ENCODE measurements at places on chromosomes 12 and 14. TPM values are rescaled to one million over a fixed set of nuclear protein-coding genes. Genes with fewer than 3 reads are reported as not detected.

- DNase-seq: no peak
Observed at GRCh38 chr14:23069413-23069806, 12.1 kb upstream of the CDH24 start.

The KCNA5 gene
- not detected for total RNA-seq

DNA sequence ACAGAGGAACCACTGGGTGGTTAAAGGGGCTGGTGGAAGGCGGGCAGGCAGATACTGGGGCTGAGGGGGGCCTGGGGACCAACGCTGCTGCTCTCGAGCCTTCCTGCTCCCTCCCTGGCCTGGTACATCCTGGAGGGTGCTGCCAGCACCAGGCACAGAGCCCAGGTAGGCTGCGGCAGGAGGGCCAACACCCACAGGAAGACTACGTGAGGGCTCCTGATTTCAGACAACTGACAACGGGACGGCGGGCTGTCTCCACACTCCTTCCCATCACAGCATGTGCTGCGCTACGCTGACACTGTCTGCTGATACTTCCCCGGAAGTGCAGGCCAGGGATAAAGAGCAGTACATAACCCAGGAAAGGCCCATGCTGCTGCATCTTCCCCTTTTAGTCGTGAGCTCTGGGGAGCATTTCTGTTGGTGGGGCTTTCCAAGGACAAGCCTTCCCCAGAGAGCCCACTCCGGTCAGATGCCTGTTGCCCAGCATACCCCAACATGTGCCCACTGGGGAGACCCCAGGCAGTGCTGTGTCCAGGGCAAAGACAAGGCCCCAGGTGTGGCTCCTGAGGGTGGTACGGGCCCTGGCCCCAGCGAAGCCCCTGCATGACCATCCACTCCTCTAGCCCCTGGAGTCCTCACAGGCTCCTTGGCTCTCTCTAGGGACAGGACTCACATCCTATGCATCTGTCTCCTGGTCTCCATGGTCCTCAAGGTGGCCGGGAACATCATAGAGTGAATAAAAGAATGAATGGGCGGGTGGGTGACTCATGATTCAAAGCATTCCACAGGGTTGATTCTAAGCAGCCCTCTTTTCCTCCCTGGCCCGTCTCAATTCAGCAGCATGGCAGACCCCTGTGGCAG is 38.0 kb downstream of the CHGA start:
- peak; percentile 55 for DNase-seq

The B4GALNT3 gene
- not detected for total RNA-seq

- no peak for DNase-seq
Observed at GRCh38 chr12:65935906-65936901, 111.9 kb downstream of the HMGA2 start.

- DNase-seq: peak; percentile 85
Observed at GRCh38 chr12:3304436-3305165, 186.4 kb upstream of the PRMT8 start.

The C1QL4 gene
- 0.18 TPM for total RNA-seq

GRCh38 chr12:10409392-10409791 is at the start of gene KLRC4:
Gene KLRC4 (minus strand): TSS chr12:10409757. CDS start chr12:10409575, 182 bp downstream.
- DNase-seq: peak; percentile 16

DNA sequence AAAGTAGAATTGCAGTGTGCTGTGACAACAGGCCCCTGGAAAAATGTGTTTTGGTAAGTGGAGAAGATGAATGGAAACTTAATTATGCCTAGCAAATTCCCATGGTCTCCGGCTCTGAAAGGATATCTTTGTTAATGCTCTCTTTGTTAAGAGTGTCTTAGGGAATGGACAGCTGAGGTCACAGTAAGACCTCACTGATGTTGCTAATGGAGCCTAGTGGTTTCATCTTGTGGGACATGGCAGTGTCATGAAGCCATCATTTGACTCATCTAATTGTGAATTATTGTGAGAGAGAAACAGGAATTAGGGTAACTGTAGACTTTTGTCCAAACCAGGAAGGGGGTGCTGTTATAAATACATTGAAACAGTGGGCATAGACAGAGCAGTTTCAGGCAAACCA is 330.3 kb downstream of the TMTC2 start:
- DNase-seq: no peak

DNA sequence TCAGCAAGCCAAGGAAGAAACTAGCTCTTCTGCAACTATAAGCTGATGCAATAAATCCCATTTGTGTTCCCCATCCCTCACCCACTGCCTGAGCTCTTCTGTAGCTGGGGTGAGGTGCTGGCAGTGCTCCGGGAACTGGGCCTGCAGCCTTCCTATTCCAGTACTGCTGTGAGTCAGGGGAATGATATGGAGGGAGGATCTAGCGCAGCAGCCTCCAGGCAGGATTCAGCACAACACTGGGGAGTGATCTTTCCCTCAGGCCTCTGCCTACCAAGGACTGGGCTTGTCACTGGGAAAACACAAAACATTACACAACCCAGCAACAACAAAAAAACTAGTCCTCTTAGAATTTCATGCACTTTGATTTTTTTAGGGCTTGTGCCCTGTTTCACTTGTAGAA is 58.7 kb downstream of the ST8SIA1 start:
- DNase-seq: peak; percentile 99

The RILPL1 gene
- total RNA-seq: 14.2 TPM

DNA sequence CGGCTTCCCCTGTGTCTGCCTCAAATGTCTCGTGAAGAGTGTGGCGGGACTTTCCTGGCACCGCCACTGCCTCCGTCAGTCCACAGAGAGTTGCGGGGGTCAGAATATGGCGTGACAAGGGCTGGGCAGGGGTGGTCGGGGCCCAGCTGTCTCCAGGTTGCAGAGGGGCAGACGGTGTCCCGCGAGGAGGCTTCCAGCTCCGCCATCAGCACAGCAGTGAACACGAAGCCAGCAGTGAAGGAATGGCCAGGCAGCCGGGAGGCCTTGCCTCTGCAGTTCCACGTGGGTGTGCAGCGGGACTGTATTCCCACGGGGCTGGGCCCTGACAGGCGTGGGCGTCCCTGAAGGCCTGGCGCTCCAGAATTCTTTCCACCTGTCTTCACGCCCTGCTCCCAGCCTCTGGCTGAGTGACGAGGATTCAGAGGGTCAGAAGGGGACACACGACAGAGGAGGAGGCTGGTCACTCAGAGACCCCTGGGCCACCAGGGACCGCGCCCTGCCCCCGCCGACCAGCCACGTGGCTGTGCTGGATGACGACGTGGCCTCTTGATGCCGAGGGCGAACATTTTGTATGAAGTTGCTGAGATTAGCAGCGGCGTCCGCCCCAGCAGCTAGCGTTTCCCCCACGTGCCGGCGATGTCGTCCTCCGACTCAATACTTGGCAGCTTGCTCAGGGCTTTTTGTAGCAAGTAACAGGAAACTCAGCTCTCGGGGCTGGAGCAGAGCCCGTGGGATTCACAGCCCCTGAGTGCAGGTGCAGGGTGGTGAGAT is 25.0 kb upstream of the GALNT9 start:
- no peak for DNase-seq

- peak; percentile 13 for DNase-seq
Observed at GRCh38 chr14:29529418-29529817, 398.2 kb downstream of the PRKD1 start.

- DNase-seq: no peak
Observed at GRCh38 chr14:29216268-29217232, 450.0 kb downstream of the FOXG1 start.

DNA sequence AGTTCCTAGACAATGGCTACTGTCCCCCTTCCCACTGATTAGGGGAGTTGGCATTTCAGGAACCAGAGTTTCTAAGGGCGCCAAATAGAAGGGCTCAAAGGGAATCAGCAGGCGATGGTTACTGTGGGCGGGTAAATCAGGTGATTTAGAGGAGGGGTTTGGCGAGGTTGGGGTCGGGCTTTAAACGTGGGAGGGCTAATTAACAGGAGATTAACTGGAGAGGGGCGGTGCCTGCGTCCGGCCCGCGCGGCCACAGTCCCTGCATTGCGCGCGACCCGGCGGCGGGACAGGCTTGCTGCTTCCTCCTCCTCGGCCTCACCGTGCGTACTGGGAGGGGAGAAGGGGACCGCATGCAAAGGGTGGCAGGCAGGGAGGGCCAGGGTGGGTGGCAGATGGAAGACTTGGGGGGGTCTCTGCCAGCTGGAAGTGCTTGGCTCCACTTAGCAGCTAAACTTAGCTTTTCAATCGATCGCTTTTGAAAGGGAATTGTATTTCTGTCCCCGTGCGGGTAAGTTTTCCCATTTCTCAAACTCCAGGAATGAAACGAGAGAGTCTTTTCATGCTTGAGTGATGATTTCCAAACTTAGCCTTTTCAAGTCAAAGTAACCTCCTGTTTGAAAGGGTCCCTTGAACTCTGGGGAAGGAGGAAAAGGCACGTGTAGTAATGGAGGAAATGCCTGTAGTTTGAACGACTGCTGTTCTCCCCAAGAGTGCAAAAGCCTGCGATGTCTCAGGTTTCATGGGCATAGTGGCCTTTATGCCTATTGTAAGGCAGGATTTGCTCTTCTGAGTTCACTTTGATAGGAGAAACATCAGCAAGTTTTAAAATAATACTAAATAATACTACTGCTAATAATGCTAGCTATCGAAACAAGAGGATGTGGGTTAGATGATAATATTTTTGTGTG is at the start of gene MGST1:
Gene MGST1 (plus strand): TSS at position 255 of the 908 bp plus-strand sequence. CDS start 6,608 bp downstream, outside the sequence.
- peak; percentile 59 for DNase-seq

GRCh38 chr14:62213516-62213915 is 451.3 kb downstream of the SNAPC1 start:
- peak; percentile 83 for DNase-seq

The SCN8A gene
- total RNA-seq: 14.7 TPM

The VPS37B gene
- 8.6 TPM for total RNA-seq

The CD163 gene
- not detected for total RNA-seq

GRCh38 chr12:77334806-77335205 is 269.4 kb upstream of the E2F7 start:
- no peak for DNase-seq

The PROX2 gene
- total RNA-seq: not detected

DNA sequence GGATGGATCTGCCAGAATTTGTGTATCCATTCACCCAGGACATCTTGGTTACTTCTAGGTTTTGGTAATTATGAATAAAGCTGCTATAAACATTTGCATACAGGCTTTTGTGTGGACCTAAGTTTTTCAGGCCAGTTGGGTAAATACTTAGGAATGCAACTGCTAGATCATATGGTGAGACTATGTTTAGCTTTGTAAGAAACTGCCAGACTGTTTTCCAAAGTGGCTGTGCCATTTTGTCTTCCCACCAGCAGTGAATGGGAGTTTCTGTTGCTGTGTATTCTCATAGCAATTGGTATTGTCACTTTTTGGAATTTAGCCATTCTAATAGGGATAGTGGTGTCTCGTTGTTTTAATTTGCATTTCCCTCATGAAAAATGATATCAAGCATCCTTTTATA is 133.0 kb downstream of the KIF26A start:
- DNase-seq: no peak

The SLC15A5 gene
- not detected for total RNA-seq

DNA sequence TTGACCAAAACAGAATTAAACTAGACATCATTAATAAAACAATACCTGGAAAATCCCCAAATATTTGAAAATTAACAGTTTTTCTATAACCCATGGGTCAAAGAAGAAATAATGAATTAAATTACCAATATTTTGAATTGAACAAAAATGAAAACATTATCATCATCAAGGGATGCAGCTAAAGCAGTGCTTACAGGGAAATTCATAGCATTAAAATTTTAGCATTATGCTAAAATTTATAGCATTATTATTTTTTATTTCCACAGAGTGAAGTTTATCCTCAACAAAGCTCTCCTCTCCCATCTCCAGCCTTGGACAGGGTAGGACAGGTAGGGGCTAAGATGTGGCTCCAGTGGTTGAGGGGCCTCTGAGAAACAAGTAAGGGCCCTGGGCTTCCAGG is 19.3 kb upstream of the M6PR start:
- DNase-seq: no peak

- no peak for DNase-seq
Observed at GRCh38 chr12:17595111-17595510, 494.9 kb downstream of the RERGL start.

The CDH24 gene
- 3.6 TPM for total RNA-seq

DNA sequence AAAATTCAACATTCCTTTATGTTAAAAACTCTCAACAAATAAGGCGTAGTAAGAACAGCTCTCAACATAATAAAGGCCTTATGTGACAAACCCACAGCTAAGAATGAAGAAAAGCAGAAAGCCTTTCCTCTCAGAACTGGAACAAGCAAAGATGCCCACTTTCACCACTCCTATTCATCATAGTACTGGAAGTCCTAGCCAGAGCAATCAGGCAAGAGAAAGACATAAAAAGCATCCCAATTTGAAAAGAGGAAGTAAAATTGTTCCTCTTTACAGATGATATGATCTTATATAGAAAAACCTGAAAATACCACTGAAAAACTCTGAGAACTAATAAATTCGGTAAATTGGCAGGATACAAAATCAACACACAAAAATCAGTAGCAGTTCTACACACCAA is 52.1 kb downstream of the STON2 start:
- DNase-seq: no peak

GRCh38 chr12:27549801-27550652 is 26.0 kb downstream of the PPFIBP1 start:
- DNase-seq: peak; percentile 97

DNA sequence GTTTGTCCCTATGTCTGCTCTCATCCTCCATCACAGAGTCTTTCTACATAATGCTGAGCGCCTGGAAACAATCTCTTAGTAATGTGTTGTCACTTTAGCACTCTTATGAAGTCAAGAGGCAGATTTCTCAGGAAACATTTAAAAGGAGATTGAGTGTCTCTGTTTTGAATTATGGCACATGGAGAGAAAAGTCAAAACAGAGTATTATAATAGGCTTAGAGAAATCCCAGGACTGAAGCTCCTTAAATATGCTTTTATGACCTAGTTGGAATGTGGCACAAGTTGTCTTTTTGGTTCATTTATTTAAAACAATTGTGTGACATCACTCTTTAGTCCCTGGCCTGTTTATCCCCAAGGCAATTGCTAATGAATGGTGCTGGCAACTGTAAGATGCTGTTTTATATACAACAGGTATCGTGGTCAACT is 117.8 kb upstream of the HIF1A start:
- no peak for DNase-seq

DNA sequence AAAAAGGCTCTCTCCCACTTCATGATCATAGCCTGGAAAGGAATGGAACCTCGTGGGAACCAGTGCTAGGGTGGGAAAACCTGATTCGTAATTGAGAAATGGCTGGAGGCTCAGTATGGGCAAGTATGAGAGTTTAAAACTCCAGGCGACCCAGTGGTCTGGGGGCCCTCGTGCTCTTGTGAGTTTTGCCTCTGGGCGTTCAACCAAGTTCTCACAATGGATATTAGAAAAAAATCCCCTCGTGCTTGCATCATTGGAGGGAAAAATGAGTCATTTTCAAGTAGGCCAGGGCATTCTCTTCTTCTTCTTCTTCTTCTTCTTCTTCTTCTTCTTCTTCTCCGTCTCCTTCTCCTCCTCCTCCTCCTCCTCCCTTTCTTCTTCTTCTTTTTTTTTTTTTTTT is 39.0 kb downstream of the GPR68 start:
- no peak for DNase-seq

The PDE3A gene
- 0.18 TPM for total RNA-seq

DNA sequence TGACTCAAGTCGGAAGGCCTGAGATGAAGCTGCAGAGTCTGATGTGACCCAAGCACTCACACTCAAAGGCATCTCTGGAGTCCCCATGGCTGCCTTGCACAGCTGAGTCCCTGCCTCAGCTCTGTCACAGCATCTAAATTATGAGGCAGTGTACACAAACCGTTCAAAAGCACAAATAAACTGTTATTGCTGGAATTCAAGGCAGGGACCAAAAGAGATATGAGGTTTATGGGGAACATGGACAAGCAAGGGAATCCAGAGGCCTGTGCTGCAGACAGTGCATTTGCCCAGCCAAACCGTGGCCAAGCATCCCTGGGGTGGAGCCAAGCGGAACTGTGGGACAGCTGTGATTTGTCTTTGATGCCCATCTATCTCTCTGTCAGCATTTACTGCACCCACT is 91.3 kb downstream of the RPS29 start:
- no peak for DNase-seq

The EPYC gene
- total RNA-seq: not detected

Data from IMR-90 (cell line).